ENCODE measurements at places on chromosomes 7 and 10.

GRCh38 chr10:75208181-75208580 is 2.4 kb upstream of the VDAC2 start:
- DNase-seq = no peak
- H3K4me1 ChIP-seq = peaks cover 9% of the 10 kb centered on the region
- no peak overlapping the region for H3K27ac ChIP-seq
- H3K36me3 ChIP-seq = 0 out of 2 replicates have a peak, but pooled peaks cover 7% of the 10 kb centered on the region
- H3K4me3 ChIP-seq = no peak overlapping the region
- H3K27me3 ChIP-seq = no peaks in the 10 kb centered on the region

DNA sequence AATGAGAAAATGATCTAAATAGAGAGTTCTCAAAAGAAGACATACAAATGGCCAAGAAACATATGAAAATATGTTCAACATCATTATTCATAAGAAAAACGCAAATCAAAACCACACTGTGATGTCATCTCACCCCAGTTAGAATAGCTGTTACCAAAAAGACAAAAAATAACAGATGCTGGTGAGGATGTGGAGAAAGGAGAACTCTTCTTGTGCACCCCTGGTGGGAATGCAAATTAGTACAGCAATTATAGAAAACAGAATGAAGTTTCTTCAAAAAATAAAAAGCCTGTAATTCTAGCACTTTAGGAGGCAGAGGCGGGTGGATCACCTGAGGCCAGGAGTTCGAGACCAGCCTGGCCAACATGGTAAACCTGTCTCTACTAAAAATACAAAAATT is 199.3 kb downstream of the PARD3 start:
- no peaks in the 10 kb centered on the region for H3K4me1 ChIP-seq
- H3K36me3 ChIP-seq = no peaks in the 10 kb centered on the region

DNA sequence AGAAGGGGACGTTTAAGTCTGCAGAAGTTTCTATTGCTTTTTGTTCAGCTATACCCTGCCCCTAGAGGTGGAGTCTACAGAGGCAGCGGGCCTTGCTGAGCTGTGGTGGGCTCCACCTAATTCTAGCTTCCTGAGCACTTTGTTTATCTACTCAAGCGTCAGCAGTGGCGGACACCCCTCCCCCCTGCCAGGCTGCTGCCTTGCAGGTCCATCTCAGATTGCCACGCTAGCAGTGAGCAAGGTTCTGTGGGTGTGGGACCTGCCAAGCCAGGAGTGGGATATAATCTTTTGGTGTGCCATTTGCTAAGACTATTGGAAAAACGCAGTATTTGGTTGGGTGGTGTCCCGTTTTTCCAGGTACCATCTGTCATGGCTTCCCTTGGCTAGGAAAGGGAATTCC is 147.3 kb upstream of the PRPS1L1 start:
- H3K4me1 ChIP-seq = no peaks in the 10 kb centered on the region
- no peak overlapping the region for H3K27ac ChIP-seq

DNA sequence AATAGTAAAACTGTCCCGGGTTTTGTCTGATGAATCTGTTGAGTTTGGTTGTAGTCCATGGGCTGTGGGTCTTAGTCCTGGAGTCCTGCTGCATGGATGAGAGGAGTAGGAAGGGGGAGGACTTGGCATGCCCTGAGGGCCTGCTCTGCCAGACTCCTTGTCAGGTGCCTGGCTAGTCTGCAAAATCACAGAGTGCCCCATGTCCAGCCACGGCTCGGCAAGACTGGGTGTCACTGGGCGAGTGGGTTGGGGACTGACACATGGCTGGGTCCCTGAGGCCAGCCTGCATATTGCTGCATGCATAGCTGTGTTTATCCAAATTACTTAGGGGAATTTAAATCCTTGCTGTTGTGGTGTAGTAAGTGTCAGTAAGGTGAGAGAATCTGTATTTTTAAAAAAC is 9.7 kb downstream of the MINDY4 start:
- H3K36me3 ChIP-seq = no peaks in the 10 kb centered on the region
- no peaks in the 10 kb centered on the region for H3K27me3 ChIP-seq
- no peak for DNase-seq
- H3K4me1 ChIP-seq = no peaks in the 10 kb centered on the region
- H3K27ac ChIP-seq = no peak overlapping the region

- DNase-seq = no peak
- H3K4me1 ChIP-seq = 0 out of 2 replicates have a peak, but pooled peaks cover 2% of the 10 kb centered on the region
- no peaks in the 10 kb centered on the region for H3K36me3 ChIP-seq
- no peak overlapping the region for H3K27ac ChIP-seq
- no peak overlapping the region for H3K4me3 ChIP-seq
These were observed 110.9 kb upstream of the BMPER start for GRCh38 chr7:33794419-33794818.

GRCh38 chr7:4753598-4754432 is 21.6 kb upstream of the AP5Z1 start:
- no peak overlapping the region for H3K4me3 ChIP-seq
- no peak for DNase-seq
- no peaks in the 10 kb centered on the region for H3K27me3 ChIP-seq
- H3K36me3 ChIP-seq = peaks cover 3% of the 10 kb centered on the region
- no peaks in the 10 kb centered on the region for H3K4me1 ChIP-seq

- no peak for DNase-seq
- no peaks in the 10 kb centered on the region for H3K4me1 ChIP-seq
- no peaks in the 10 kb centered on the region for H3K27me3 ChIP-seq
These were observed 16.5 kb downstream of the RGR start for GRCh38 chr10:84261236-84261915.

- no peaks in the 10 kb centered on the region for H3K27me3 ChIP-seq
- peaks cover 2% of the 10 kb centered on the region for H3K4me1 ChIP-seq
- no peak overlapping the region for H3K27ac ChIP-seq
- no peak for DNase-seq
These were observed 1.9 kb downstream of the TET1 start for GRCh38 chr10:68561865-68562649.

DNA sequence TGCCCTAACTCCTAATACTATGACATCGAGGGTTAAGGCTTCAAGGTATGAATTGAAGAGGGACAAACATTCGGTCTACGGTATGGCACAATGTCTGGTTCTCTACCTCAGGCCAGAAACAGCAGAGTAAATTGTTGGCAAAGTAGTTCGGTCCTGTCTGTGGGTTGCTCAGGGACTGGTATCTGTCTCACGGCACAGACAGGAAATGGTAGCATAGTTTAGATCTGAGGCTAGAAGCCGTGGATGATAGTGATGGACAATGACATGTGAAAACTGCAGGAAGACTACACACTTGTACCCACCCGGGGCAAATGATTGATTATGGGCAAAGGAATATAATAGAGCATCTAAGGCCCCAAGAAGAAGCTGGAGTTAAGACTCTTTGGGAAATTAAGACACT is 106.2 kb downstream of the TWIST1 start:
- H3K27ac ChIP-seq = no peak overlapping the region
- no peaks in the 10 kb centered on the region for H3K4me1 ChIP-seq
- no peaks in the 10 kb centered on the region for H3K27me3 ChIP-seq
- no peak overlapping the region for H3K4me3 ChIP-seq

DNA sequence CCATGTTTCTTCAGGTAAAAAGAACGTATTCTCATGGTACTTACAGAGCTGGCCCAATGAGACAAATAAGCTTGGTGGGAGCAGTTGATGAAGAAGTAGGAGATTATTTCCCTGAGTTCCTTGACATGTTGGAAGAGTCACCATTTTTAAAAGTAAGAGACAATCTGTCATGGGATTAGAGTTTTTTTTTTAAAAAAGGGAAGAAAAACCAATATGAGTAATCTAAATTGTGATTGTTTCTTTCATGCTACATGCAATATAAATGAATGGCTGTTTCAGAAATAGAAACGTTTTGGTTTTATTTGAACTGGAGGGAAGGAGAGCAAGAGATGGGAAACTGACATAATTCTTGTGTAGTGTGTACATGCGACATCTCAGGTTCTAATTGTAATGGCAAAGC is 32.8 kb downstream of the TMEM60 start:
- DNase-seq = no peak
- no peaks in the 10 kb centered on the region for H3K27me3 ChIP-seq
- H3K4me1 ChIP-seq = no peaks in the 10 kb centered on the region
- no peak overlapping the region for H3K4me3 ChIP-seq
- H3K27ac ChIP-seq = no peak overlapping the region

DNA sequence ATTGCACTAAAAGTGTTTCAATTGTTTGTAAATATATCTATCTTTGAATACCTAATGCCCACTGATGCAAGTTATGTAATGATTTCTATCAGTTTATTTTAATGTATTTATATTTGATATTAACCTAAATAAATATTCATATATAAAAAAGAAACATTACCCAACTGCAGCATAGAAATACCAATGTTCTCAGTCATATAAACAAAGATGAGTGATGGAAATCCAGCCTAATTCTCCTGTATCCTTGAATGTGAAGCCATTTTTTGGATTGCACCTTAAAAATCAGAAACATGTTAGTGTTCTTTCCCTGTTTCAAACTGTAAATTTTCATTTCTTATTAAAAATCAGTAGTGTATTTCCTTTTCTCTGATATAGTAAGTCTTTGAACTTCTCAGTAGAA is 305.8 kb upstream of the GNAI1 start:
- H3K27ac ChIP-seq = no peak overlapping the region
- no peaks in the 10 kb centered on the region for H3K4me1 ChIP-seq
- no peak overlapping the region for H3K4me3 ChIP-seq
- H3K27me3 ChIP-seq = no peaks in the 10 kb centered on the region
- H3K36me3 ChIP-seq = no peaks in the 10 kb centered on the region
- DNase-seq = no peak

GRCh38 chr7:140390466-140391190 is 7.7 kb downstream of the SLC37A3 start:
- no peak overlapping the region for H3K4me3 ChIP-seq
- H3K36me3 ChIP-seq = no peaks in the 10 kb centered on the region
- H3K27ac ChIP-seq = no peak overlapping the region
- no peak for DNase-seq

GRCh38 chr10:23096802-23097549 is 1.6 kb downstream of the MSRB2 start:
- H3K36me3 ChIP-seq = no peaks in the 10 kb centered on the region
- H3K27ac ChIP-seq = no peak overlapping the region
- no peak overlapping the region for H3K4me3 ChIP-seq
- no peaks in the 10 kb centered on the region for H3K27me3 ChIP-seq
- H3K4me1 ChIP-seq = peaks cover 4% of the 10 kb centered on the region

DNA sequence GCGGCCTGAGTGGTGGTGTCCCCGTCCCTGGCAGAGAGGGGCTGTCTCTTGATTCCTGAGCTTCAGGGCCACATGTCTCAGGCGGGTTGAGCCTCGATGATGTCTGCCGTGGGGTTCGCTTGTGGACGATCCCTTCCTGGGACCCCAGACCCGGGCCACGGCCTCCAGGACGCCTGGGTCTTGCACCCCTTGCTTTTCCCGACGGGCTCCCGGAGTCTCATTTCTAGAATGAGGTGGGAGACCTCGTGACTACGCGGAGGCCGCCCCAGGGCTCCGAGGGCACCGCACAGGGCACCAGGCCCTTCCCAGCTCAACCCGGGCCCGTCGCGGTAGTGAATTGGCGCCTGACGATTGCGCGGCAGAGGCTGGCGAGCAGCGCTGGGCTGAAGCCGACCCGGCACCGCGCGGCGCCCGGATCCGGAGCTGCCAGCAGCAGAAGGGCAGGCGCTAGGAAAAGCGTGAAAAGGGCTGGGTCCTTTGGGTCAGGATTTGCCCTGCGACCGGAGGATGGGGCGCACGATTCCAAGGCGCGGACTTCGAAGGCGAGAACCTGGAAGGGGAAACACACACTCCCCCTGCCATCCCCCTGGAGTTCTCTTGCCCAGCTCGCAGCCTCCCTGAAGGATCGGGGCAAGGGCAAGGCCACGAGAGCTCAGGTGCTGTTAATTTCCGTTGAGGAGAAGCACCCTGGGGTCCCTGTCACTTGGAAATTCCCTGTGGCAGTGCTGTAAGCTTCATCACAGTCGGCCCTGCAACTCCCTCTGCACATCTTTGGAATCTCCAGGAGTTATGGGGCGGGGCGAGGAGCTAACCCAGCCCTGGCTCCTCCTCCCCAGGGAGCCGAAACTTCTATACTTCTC is 15.5 kb downstream of the TLX1 start:
- no peaks in the 10 kb centered on the region for H3K36me3 ChIP-seq
- no peak for DNase-seq
- H3K27ac ChIP-seq = no peak overlapping the region
- peaks cover 76% of the 10 kb centered on the region for H3K27me3 ChIP-seq
- no peak overlapping the region for H3K4me3 ChIP-seq
- peaks cover 2% of the 10 kb centered on the region for H3K4me1 ChIP-seq

GRCh38 chr7:134452419-134452838 is 6.5 kb downstream of the AKR1B1 start:
- no peaks in the 10 kb centered on the region for H3K27me3 ChIP-seq
- peaks cover 16% of the 10 kb centered on the region for H3K36me3 ChIP-seq
- no peaks in the 10 kb centered on the region for H3K4me1 ChIP-seq
- DNase-seq = no peak
- no peak overlapping the region for H3K4me3 ChIP-seq

GRCh38 chr7:85719981-85720953 is 533.4 kb upstream of the SEMA3D start:
- no peak for DNase-seq
- H3K4me1 ChIP-seq = no peaks in the 10 kb centered on the region
- H3K36me3 ChIP-seq = no peaks in the 10 kb centered on the region
- no peaks in the 10 kb centered on the region for H3K27me3 ChIP-seq
- no peak overlapping the region for H3K27ac ChIP-seq

GRCh38 chr10:484925-485661 is 204.4 kb downstream of the DIP2C start:
- no peaks in the 10 kb centered on the region for H3K36me3 ChIP-seq
- no peak overlapping the region for H3K4me3 ChIP-seq
- DNase-seq = no peak

GRCh38 chr7:2017914-2018568 is 214.7 kb downstream of the MAD1L1 start:
- DNase-seq = no peak
- no peaks in the 10 kb centered on the region for H3K4me1 ChIP-seq
- H3K36me3 ChIP-seq = peaks cover 3% of the 10 kb centered on the region
- no peak overlapping the region for H3K27ac ChIP-seq

DNA sequence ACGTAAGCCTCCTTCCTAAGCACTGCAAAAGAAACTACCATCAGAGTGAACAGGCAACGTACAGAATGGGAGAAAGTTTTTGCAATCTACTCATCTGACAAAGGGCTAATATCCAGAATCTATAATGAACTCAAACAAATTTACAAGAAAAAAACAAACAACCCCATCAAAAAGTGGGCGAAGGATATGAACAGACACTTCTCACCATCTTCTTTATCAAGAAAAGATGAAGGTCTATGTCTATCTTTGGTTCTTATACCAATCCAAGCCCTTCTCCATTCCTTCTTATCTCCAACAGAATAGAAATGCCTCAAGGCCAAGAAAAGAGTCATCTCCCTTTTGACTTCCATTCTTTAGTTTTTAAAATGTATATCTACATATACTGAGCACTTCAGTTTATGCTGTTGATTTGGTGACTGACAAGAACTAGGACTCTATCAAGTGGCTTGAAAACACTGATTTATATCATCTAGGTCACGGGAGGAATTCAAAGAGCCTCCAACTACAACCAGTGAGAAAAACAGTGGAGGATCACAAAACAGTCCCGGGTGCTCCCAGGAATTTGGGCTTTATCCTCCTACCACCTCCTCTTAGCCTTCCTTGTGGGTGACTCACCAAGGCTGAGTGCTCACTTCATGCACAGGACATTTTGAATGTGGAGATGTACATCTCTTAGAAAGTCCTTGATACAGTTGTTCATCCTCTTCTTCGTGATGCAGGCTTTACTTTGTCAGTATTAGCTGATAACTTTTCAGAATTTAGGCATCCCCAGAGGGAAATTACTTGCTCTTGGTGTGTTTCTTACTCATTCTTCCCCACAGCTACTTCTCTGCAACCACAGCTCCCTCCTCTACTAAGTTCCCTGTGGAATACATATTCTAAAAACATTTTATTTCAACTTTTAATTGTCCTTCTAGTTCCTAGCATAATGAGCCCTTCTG is 15.4 kb downstream of the TAS2R41 start:
- H3K27me3 ChIP-seq = no peaks in the 10 kb centered on the region
- 0 out of 2 replicates have a peak, but pooled peaks cover 3% of the 10 kb centered on the region for H3K36me3 ChIP-seq
- no peak overlapping the region for H3K27ac ChIP-seq
- H3K4me3 ChIP-seq = no peak overlapping the region
- no peak for DNase-seq
